ENCODE measurements at places on chromosomes 1 and 21.
A peak's percentile ranks its signal among the peaks of the same experiment; 100 is the strongest.

GRCh38 chr1:212232090-212232489 lies 53.1 kb upstream of the PPP2R5A start:
- no peak for DNase-seq

DNA sequence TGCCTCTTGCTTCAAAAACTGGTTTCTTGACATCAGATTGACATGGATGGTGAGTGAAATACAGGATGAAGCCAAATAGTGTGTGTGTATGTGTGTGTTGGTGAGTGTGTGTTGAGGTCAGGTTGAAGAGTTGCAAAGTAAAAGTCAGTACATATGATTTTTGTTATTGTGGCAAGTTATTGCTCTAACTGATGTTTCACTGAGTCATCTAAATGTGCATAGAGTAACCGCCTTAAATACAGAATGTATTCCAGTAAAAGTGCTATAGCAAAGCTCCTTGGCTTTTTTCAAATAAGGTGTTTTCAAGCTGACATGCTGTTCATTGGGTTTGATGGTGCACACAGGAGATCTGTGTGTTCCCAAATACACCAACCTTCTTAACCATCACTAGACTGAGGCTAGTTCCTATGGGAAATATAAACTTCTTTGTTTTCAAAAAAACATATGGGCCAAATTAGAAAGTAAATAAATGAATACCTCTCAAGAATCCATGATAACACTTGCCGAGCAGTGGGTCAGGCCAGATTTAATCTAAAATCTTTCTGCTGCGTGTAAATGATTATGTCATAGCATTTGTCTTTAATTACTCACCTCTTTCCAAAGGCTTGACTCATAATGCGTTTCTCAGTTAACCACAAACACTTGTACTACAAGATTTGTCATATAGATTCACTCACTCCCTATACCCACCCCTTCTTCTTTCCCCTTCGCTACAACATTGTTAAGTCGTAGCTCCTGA lies 151.1 kb downstream of the LYPLAL1 start:
- DNase-seq = no peak

GRCh38 chr1:167146903-167147539 lies 53.1 kb downstream of the STYXL2 start:
- DNase-seq = no peak

DNA sequence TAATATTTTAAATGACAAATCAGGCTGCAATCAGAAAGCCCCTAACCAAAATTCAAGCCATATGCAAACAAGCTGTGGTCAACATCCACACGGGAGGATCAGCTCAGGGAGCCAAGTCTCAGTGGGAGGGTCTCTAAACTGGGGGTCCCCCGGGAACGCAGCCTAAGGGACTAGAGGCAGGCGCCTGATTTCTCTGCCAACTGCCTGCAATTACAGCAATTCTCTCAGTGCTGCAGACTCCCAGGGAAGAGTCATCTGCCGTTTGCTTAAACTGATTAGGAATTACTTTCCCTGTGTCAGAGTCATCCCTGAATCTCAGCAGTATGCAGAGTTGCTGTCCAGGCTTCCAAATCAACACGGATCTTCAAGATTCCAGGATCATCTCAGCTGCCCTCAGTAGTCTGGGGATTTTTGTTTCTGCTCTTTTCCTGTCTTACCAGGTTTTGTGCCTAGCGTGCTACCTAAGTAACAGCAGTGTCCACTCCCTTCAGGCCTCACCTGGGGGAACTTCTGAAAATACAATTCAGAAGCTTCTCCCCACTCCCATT lies 247.8 kb downstream of the RRAGC start:
- peak; percentile 60 for DNase-seq

GRCh38 chr1:164772635-164773034 lies 213.7 kb downstream of the PBX1 start:
- no peak for DNase-seq

DNA sequence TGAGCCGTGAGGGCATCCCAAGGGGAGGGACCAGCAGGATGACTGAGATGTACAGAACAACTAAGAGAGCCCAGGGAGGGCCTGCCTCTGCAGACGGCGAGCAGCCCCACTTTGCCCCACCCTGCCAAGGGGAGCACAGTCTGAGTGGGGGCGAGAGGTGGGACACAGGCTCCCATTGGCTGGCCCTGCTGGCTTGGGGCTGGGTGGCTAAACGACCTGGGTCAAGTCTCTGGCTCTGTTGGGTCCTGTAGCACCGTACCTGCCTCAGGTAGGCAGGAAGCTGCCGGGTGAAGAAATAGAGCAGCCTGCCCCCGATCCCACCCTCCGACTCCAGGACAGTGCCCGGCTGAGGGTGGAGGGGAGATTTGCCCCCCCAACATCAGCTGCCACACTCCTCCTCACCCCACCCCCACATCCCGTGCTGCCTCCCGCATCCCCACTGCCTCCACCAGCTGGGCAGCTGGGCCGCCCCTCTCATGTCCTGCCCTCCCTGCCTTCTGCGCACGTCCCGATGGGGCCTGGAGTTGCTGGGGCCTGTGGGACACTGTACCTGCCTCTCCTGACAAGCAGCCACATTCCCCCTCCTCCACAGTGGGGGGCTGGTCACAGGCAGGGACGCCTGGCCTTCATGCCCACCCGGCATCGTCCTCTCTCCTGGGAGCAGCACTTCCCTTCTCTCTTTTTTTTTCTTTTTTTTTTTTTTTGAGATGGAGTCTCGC lies 12.6 kb upstream of the PLEKHG5 start:
- DNase-seq = no peak

- DNase-seq = no peak
Measured at GRCh38 chr1:246144931-246145330, 362.1 kb downstream of the SMYD3 start.

DNA sequence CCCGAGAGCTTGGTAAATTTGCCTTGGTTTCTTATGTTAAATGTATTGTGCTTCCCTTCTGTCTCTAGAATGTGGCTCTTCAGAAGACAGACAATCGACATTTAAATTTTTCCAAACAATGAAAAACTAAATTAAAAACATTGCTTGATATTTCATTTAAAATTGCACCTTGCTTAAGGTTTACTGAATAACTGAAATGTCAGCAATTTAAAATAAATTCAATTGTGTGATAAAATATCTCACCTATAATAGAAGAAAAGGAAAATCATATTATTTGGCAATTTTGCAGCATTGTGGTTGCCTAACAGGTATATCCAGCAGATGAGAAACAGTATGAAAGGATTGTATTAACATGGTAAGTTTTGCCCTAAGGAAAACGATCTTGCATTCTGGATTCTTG lies 56.5 kb downstream of the MAP3K21 start:
- DNase-seq = no peak

- peak; percentile 89 for DNase-seq
Measured at GRCh38 chr1:38029081-38029681, 16.6 kb downstream of the UTP11 start.

DNA sequence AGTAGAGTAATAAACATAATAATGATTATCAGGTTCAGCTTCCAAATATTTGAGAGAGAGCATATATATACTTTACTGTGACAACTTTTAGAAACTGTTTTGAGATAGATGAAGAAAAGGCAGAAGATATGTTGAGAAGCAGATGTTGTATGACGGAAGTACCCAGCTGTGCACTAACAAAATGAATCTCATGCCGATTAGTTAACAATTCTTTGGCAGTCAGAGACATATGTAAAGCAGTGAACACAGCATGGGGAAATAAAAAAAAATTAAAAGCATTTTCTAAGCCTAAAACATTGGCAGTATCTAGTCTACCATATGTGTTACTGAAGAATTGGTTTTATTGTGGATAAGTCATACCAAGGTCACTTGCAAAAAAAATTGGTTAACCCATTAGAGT lies 51.8 kb downstream of the MAGI3 start:
- no peak for DNase-seq

DNA sequence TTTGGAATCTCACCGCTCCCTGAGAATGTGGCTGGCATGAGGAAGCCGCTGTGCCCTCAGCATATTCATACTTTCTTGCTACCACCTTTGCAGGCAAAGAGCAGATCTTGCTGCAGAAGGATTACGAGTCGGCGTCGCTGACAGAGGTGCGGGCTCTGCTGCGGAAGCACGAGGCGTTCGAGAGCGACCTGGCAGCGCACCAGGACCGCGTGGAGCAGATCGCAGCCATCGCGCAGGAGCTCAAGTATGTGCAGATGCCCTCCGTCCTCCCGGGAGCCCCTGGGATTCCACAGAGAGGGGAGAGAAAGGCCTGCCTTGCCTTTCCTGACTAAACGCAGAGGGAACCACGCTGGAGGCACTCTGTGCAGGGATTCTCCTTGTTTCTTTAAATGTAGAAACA lies 50.6 kb upstream of the MTR start:
- DNase-seq = no peak

DNA sequence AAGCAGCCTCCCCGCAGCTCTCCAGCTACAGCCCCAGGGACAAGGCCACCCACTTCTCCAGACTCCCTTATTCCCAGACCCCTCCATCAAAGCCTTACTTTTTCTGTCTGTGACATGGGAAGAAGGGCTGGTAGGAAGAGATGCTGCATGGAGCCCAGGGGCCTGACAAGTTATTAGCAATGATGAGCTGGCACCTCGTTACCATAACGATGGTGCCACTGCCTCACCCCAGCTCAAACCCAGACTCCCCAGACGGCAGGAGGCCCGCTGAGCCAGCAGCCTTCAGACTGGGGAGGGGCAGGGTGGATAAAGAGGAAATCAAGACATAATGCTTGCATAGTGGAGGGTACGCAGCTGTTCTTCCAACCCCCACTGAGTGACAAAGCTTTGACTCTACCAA lies 3.3 kb downstream of the DLGAP3 start:
- peak; percentile 35 for DNase-seq

DNA sequence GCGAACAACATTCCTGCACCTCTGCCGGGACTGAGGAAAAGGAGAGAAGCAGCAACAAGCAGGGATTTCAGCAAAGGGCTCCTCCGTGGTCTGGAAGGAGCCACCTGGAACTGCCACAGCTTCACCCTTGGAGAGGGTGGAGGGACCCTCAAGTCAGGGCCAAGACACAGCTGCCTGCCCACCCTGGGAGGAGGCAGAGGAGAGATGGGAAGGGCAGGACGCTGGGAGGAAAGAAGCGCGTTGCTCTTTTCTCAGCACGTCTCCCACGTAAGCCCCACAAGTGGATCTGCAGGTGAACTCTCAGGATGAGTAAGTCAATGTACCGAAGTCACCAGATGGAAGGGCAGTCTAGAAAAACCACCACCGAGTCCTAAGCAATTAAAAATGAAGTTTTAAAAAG lies 39.6 kb downstream of the SLC19A1 start:
- no peak for DNase-seq

- DNase-seq = no peak
Measured at GRCh38 chr21:44594406-44594916, 2.2 kb upstream of the KRTAP10-6 start.

DNA sequence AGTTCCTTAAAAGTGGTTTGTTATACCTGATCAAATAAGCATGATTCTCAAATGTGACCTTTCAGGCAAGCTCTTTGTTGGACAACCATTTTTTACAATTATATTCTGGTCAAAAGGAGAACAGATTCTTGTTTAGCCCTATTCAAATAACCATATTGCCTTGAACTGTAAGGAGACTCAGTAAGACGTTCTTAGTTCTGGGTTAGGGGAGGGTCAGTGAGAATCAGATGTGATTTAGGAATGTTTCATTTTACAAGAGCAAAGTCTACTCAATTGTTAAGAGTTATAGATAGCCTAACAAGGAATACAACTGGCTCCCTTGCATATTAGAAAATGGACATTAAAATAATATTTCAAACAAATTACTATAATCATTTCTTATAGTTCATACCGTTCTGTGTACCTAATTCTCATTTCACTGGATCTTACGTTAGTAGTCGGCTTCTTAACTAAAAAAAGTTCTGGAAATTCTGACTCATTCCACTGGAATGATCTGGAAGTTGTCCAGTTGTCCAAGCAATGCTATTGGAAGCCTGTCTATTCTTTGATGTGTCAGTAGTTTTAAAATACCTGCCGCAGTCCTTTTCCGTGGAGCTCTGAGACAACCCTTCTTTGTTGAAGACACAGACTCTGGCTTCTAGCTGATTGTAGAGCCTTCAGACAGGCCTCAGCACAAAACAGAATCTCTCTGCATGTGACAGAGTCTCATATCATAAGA lies 88.8 kb downstream of the MAST2 start:
- DNase-seq = no peak

- DNase-seq = no peak
Measured at GRCh38 chr21:43808832-43809251, 19.5 kb downstream of the RRP1 start.

GRCh38 chr1:245378745-245379144 lies 224.0 kb downstream of the KIF26B start:
- no peak for DNase-seq

- no peak for DNase-seq
Measured at GRCh38 chr1:232974971-232975370, 24.6 kb downstream of the NTPCR start.

- DNase-seq = no peak
Measured at GRCh38 chr1:70429219-70429618, 18.2 kb downstream of the CTH start.

Measured in brain (organoid and tissue), 16 donors.